Gastrocnemius medialis (tissue), 4 donors: ENCODE measurements at places on chromosomes 6 and 20. TPM values are rescaled to one million over a fixed set of nuclear protein-coding genes. Genes with fewer than 3 reads are reported as not detected.
A peak's percentile ranks its signal among the peaks of the same experiment; 100 is the strongest.

Gene FAM50B
- total RNA-seq = 4.4 TPM

DNA sequence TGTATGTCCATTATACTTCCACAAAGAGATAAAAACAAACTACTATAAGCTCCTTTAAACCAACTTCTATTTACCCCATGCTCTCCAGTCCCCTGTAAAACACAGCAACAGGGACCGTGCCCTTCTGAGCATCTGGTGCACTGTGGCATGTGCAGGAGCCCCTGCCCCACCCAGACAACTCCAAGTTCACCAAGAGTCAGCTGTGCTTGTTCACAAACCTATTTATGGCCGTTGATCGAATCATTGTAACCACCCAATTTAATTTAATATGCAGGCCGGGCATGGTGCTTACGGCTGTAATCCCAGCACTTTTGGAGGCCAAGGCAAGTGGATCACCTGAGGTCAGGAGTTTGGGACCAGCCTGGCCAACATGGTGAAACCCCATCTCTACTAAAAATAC lies 13.7 kb upstream of the BLCAP start:
- H3K4me1 ChIP-seq = no peaks in the 10 kb centered on the region
- no peak for DNase-seq
- no peak overlapping the region for H3K4me3 ChIP-seq
- no peak overlapping the region for H3K27ac ChIP-seq
- H3K27me3 ChIP-seq = no peaks in the 10 kb centered on the region

- peaks cover 97% of the 10 kb centered on the region for H3K36me3 ChIP-seq
- H3K27me3 ChIP-seq = no peaks in the 10 kb centered on the region
- no peaks in the 10 kb centered on the region for H3K4me1 ChIP-seq
Observed at GRCh38 chr20:49230561-49231133, 11.4 kb downstream of the DDX27 start.

DNA sequence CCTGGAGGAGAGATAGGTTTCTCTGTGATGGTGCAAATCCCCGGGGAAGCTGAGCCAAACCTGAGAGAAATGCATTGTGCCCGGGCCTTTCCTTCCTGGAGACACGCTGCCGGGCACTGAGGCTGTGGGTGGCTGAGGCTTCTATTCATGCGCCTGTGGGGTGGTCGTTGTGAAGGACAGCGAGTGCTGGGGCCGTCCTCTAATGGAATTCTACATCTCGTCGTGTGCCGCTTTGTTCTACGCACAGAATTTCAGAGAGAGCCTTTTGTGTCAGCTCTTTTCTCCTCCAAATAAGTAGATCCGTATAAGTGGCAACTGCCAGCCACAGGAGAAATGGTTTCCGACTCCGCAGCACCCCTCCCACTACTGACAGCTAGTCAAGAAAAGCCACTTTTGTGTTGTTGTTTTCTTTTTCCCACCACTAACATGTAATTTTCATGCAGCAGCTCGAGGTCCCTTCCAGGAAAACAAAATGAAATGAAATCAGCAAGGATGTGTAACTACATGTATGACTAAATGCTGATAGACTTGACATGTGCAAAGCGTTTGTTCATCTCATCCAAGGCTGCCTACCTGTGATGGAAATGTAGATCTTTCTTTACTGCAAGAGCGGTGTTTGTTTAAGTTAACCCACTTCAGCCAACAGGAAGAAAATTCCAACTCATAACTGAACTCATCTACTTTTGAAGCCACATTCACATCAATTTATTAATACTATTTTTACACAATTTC lies 26.4 kb upstream of the PXDC1 start:
- H3K27ac ChIP-seq = no peak overlapping the region
- DNase-seq = no peak
- H3K4me1 ChIP-seq = no peaks in the 10 kb centered on the region
- no peaks in the 10 kb centered on the region for H3K36me3 ChIP-seq
- H3K4me3 ChIP-seq = no peak overlapping the region

Gene IBTK
- total RNA-seq = 28.9 TPM

Gene TRAPPC3L
- not detected for total RNA-seq

GRCh38 chr6:137351890-137352289 lies 132.7 kb upstream of the IFNGR1 start:
- no peaks in the 10 kb centered on the region for H3K36me3 ChIP-seq
- H3K27me3 ChIP-seq = no peaks in the 10 kb centered on the region
- peaks cover 8% of the 10 kb centered on the region for H3K4me1 ChIP-seq
- no peak for DNase-seq

DNA sequence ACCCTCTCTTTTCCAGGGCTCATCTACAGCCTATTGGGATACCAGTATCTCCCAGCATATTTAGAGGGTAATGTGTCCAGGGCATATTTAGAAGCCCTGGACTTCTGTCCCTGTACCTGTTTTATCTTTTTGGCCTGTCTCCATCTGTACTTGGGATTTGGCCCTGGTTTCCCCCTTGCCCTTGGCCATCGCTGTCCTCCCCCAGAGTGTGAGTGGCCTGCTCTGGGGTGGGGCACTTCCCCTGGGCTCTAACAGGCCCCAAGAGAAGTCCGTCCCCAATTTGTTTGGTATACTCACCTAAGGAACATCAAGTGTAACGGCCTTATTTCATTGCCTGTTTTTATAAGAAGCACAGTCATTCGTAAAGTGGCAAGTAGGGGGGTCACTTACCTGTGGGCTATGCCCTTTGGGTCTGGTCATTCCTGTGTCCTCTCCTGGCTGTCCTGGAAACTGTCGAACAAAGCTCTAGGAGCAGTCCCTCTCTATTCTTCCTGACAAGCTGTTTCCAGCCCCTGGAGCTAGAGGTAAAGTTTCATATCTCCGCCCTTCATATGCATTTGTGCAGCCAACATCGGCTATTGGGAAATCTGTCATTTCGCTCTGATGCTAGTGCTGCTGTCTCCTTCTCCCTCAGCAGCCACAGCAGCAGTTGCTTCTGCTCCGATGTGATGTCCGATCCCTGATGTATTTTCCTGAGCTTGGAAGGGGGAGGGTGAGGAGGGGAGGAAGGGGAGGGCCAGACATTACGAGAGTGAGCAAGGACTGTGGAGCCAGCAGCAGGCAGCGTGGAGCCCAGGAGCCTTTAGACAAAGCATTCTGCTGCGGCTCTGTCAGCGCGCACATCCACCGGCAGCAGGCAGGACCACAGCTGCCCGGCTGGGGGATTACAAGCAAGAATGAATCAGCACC lies 83.4 kb downstream of the TCP11 start:
- DNase-seq = no peak
- H3K27me3 ChIP-seq = no peaks in the 10 kb centered on the region
- no peaks in the 10 kb centered on the region for H3K36me3 ChIP-seq

DNA sequence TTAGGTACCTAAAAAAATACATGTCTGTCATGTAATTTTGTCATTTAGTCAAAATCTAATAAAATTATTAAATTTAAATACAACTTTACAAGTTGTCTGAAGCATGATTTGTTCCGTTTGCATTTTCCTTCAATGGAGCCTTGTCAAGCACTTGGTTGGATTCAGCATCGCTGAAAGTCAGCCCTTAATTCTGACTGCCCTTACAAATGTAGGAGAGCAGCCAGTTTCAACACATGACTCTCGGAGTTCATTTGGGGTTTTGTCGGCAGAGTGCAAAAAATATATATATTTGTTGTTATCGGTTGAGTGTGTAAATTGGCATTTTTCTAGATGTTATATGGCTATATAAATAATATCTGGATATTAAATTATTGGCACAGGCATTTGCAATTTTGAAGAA lies 180.6 kb downstream of the RPS12 start:
- H3K4me1 ChIP-seq = peaks cover 9% of the 10 kb centered on the region
- H3K27me3 ChIP-seq = no peaks in the 10 kb centered on the region
- peak overlapping the region; percentile 65 for H3K27ac ChIP-seq
- no peak overlapping the region for H3K4me3 ChIP-seq

Gene HLA-DRB5
- total RNA-seq = not detected

DNA sequence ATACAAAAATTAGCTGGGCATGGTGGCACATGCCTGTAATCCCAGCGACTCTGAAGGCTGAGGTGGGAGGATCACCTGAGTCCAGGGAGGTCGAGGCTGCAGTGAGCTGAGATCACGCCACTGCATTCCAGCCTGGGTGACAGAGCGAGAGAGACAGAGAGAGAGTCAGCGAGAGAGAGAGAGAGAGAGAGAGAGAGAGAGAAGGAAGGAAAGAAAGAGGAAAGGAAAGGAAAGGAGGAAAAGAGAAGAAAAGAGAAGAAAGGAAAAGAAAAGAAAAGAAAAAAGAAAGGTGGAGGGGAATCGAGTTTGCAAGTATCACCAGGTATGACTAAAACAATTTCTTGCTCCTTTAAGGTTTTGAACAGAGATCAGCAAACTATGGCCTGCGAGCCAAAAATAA lies 152.3 kb downstream of the BTBD9 start:
- no peaks in the 10 kb centered on the region for H3K36me3 ChIP-seq
- no peak for DNase-seq
- no peak overlapping the region for H3K27ac ChIP-seq
- no peaks in the 10 kb centered on the region for H3K27me3 ChIP-seq
- no peak overlapping the region for H3K4me3 ChIP-seq

Gene SYNCRIP
- 56.4 TPM for total RNA-seq

- DNase-seq = no peak
- H3K36me3 ChIP-seq = no peaks in the 10 kb centered on the region
- H3K4me3 ChIP-seq = no peak overlapping the region
- no peaks in the 10 kb centered on the region for H3K4me1 ChIP-seq
- H3K27ac ChIP-seq = no peak overlapping the region
Observed at GRCh38 chr6:144549837-144550747, 265.0 kb downstream of the UTRN start.

- no peaks in the 10 kb centered on the region for H3K27me3 ChIP-seq
- DNase-seq = no peak
- H3K4me1 ChIP-seq = peaks cover 19% of the 10 kb centered on the region
- H3K27ac ChIP-seq = no peak overlapping the region
Observed at GRCh38 chr20:39954621-39955020, 734.4 kb downstream of the MAFB start.

GRCh38 chr20:32912688-32913087 lies 54.0 kb downstream of the EFCAB8 start:
- DNase-seq = no peak
- H3K27me3 ChIP-seq = no peaks in the 10 kb centered on the region
- no peaks in the 10 kb centered on the region for H3K36me3 ChIP-seq
- H3K4me3 ChIP-seq = no peak overlapping the region

GRCh38 chr6:106141441-106142237 lies 55.5 kb downstream of the PRDM1 start:
- H3K27me3 ChIP-seq = no peaks in the 10 kb centered on the region
- H3K4me3 ChIP-seq = no peak overlapping the region
- H3K36me3 ChIP-seq = no peaks in the 10 kb centered on the region
- DNase-seq = no peak
- no peak overlapping the region for H3K27ac ChIP-seq
- H3K4me1 ChIP-seq = peaks cover 11% of the 10 kb centered on the region

Gene MRAP2
- total RNA-seq = 0.29 TPM

DNA sequence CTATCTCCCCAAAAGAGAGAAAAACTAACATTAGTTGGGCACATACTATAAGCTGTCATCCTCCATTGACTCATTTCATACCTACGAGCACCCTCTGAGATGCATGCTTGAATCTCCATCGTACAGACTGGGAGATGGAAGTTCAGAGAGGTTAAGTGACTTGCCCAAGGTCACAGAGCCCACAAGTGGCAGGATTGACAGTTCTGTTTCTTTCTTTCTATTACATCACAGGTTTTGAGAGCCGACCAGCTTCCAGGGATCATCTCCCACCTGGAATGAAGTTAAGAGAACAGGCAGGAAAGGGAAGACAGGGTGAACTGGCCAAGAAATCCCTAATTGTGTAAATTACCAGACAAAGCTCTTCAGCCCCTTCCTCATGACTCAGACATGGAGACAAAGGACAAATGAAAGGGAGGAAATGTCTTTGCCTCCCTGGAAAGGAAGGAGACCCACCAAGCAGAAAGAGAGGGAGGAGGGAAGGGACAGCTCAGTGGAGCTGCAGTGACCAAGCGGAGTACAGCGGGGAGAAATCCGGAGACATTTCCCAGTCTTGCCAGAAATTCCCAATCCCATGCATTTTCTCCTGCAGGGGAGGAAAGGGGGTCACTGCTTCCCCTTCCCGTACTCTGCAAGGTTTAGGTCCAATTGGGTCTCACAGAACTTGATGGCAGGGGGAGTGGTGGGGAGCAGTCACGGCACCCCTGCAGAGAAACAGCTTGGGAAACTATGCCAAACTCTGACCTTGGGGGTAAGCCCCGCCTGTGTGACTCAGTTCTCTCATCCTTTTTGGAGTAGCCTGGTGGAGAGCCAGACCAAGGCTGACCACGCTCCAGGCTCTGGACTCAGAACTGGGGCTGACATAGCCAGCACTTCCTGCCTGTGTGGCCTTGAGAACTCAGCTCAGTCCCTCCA lies 154.3 kb downstream of the ANKRD60 start:
- H3K36me3 ChIP-seq = no peaks in the 10 kb centered on the region
- H3K27me3 ChIP-seq = no peaks in the 10 kb centered on the region
- DNase-seq = no peak

GRCh38 chr20:3000852-3001523 lies 42.4 kb upstream of the GNRH2 start:
- no peak overlapping the region for H3K4me3 ChIP-seq

Gene DSP
- total RNA-seq = 1.1 TPM

Gene WFDC2
- not detected for total RNA-seq

GRCh38 chr6:4610256-4610655 lies 165.9 kb upstream of the CDYL start:
- H3K4me1 ChIP-seq = peaks cover 21% of the 10 kb centered on the region
- no peaks in the 10 kb centered on the region for H3K36me3 ChIP-seq
- no peaks in the 10 kb centered on the region for H3K27me3 ChIP-seq
- no peak overlapping the region for H3K27ac ChIP-seq
- H3K4me3 ChIP-seq = no peak overlapping the region
